ENCODE measurements at places on chromosomes 3 and 15.

- no peak for DNase-seq
Observed at GRCh38 chr3:100127792-100128191, 13.5 kb upstream of the FILIP1L start.

DNA sequence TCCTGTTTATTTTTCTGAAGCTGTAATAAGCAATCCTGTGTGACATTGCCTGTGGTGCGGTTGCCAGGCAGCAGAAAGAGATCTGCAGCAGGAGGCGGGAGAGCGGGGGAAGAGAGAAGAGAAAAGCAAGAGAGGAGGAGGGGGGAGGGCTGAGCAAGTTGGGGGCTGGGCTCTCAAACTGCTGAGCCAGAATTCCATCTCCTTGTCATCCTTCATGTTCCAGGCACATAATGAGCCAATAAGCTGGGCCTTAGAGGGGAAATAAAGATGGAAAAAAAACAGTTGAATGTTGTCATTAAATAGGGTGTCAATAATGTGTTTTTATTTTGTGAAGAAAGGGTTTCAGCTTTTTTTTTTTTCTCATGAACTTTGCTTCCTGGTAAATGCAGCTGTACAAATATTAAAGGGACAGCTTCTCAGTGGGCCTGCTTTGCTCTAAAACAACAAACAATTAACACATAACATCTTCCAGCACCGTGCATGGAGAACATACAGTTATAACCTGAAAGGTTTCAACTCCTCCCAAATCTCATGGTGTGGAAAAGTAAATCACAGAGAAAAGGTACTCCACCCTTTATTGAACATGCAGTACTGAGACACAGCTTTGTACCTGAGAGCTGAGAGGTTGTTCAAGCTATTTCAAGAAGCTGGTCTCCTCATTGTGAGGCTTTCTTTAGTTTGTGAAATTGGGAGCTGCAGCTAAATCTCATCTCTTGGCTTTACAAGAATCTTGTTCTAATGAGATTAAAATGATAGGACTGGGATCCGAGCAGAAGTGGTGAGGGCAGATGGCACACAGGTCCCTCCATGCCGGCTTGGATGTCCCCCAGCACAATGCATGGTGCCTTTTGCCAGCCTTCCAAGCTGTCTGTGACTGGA is 451.1 kb upstream of the KCNMB2 start:
- DNase-seq, result peak; percentile 68

DNA sequence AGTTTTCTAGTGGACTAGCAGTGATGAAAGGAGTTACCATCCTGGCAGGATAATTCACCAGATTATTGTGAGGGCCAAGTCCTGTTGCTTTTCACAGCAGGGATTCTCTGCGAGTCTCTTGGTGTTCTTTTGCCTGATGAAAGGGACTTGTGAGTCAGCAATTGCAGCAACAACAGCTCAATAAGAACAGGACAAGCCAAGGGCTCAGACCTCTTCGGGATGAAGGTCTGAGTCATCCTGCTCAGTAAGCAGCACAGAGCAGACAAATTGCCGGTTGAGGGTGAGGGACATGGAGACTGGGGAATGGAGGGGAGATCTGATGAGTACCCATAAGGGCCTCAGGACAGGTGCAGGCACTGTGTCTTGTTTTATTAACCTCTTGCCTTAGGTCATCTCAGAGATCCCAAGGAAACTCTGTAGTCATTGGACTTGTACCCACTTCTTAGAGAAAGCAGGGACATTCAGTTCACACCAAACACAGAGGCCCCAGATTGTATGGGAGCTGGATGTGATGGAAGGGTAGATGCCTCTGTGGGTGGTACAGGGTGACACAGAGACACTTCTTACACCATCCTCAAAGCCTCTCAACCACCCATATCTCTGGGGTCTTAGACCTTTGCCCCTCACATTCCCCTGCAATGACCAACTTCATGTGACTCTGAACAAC is 173.8 kb upstream of the TLE3 start:
- DNase-seq, result no peak

- DNase-seq, result no peak
Observed at GRCh38 chr3:145191543-145191942, 969.4 kb downstream of the PLOD2 start.

DNA sequence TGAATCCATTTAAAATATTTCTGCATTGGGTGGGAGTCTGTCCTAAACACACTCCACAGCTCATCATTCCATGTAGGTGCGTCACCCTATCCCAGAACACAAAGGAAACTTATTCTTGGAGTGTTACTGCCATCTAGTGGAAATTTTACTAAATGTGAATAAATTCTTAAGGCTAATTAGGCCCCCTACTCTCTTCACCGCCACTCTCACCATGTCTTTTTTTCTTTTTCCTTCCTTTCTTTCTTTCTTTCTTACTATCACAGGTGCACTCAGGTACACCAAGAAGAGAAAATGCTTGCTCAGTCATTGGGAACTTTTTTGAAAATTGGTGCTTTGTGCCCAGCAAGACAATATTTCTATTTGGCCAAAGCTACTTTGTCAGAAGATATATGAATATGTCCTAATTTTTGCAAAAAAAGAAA is 26.4 kb upstream of the ATP8B4 start:
- no peak for DNase-seq

GRCh38 chr15:73839699-73840377 is 33.5 kb upstream of the TBC1D21 start:
- no peak for DNase-seq

Measured in activated naive CD4-positive, alpha-beta T cell treated with anti-CD3 and anti-CD28 coated beads, Interleukin-2, amount 10 ng/mL, durations not matched to agents 7 days and 5 days (primary cell).